ENCODE measurements at places on chromosomes 6 and 20.

- no peak for DNase-seq
These were observed 176.2 kb downstream of the KIF16B start for GRCh38 chr20:16397086-16397485.

GRCh38 chr6:112205427-112206109 is 48.8 kb downstream of the LAMA4 start:
- DNase-seq, result no peak

- DNase-seq, result no peak
These were observed 266.3 kb downstream of the ERMARD start for GRCh38 chr6:170017603-170018320.

GRCh38 chr6:74956559-74957428 is 249.1 kb downstream of the COL12A1 start:
- DNase-seq, result no peak

DNA sequence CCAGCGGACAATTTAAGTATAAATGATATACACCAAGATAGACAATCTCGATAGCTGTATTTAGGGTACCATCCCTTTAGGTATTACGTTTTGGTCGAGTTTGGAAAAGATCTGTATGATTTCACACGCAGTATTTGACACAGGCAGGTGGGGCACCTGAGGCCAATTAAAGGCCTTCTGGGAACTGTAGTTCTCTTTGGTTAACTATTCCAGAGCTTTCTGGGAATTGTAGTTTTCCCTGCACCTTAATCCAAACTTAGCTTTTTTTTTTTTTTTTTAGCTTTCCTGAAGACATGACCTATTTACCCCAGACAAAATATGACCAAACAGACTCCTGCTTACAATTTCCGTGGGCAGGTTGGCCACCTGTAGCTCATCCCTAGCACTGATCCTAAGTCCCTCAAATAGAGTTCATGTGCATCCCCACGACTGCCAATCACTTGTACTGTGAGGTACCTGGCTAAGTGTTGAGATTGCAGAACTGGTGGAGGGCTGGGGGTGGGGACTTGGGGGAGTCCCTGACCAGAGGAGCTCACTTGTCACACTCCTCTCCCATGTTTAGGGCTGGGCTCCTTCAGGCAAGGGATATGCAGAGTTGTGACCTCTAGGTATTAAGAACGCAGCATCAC is 999 bp upstream of the EHMT2 start:
- peak; percentile 76 for DNase-seq

GRCh38 chr6:75272145-75272840 is 12.3 kb downstream of the TMEM30A start:
- DNase-seq, result no peak

- no peak for DNase-seq
These were observed 64.8 kb downstream of the SNX9 start for GRCh38 chr6:157887892-157888291.

Data from B cell (primary cell).